ENCODE measurements at places on chromosomes 1 and 21. TPM values are rescaled to one million over a fixed set of nuclear protein-coding genes. Genes with fewer than 3 reads are reported as not detected.

ADAM30 gene
- polyA plus RNA-seq, result not detected

GRCh38 chr1:17053086-17053684 is 647 bp downstream of the SDHB start:
- no peak for DNase-seq

- no peak for DNase-seq
Observed at GRCh38 chr1:108141621-108142020, 58.5 kb downstream of the SLC25A24 start.

DNA sequence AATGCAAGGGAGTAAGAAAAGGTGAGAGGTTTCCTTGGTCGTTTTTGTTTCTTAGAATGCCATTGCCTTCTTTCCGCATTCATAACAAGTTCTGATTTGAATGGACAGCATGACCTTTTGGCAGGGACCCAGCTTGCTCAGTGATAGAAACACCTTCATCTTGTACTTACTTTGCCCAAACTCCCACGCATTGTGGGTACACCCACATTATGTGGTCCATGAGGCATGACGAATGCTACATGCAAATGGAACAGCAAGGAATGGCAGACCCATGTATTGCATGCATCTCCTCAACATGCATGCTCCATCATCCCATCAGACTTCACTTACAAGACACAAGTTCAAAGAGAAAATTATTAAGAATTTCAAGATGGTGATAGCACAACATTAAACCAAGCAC is 102.8 kb downstream of the CDC7 start:
- DNase-seq, result no peak

DNA sequence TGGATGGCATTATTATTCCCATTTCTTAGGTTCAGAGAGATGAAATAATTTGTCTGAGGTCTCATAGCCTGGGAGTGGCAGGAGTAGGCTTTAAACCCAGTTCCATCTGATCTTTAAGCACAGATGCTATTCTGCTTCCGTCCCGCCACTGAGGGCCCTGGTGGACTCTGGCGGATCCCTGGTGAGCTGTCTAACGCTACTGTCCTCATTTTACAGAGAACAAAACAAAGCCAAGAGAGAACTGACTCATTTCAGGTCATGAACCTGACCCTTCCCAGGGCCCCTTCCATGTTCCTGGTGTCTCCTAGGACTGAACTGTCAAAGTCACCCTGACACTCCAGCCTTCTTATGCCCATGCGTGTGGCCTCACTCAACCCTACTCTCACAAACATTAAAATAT is 3.1 kb upstream of the GALE start:
- DNase-seq, result no peak

GRCh38 chr1:156067262-156067661 is 6.3 kb downstream of the RAB25 start:
- DNase-seq, result no peak

DNA sequence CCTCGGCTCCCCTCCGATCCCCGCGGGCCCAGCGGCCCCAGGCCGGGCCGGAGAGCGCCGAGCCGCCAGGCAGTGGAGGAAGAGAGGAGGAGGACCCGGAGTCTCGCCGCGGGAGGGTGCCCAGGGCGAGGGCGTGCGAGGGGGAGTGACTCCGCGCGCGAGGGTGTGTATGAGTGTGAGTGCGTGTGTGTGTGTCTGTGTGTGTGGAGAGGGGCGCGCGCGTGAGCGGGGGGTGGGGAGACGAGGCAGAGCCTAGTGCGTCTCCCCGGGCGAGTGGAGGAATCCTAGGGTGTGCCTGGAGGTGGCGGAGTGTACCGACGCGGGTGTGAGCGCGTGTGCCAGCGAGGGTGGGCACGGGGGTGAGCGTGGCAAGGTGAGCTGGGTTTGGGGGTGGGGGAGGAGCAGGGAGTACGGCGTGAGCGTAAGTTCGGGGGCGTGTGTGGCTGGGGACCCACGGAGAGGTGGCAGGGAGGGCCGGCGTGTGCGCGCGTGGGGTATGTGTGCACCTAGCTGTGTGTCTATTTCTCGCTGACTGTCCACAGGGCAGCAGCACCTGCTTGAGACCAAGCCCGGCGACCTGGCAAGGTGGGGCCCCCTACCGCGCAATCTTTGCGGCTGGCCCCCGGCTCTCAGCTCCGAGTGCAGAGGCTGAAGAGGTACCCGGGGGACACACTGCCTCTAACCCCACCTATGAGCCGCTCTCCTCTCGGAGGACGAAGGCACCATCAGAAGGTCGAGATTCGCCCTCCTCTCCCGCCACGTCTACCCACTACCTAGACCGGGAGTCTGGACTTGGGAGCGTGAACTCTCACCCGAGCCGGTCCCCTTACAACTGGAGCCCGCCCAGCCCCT is 784 bp upstream of the KCND3 start:
- no peak for DNase-seq

- no peak for DNase-seq
Observed at GRCh38 chr1:85601901-85602300, 21.3 kb downstream of the CCN1 start.

DNA sequence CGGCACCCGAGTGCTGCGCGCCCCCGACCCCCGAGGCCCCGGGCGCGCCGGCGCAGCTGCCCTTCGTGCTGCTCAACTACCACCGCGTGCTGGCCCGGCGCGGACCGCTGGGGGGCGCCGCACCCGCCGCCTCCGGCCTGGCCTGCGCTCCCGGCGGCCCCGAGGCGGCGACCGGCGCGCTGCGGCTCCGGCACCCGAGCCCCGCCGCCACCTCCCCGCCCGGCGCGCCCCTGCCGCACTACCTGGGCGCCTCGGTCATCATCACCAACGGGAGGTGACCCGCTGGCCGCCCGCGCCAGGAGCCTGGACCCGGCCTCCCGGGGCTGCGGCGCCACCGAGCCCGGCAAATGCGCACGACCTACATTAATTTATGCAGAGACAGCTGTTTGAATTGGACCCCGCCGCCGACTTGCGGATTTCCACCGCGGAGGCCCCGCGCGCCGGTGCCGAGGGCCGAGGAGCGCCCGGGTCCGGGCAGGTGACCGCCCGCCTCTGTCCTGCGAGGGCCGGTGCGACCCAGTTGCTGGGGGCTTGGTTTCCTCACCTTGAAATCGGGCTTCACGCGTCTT is 49.0 kb downstream of the SIM2 start:
- DNase-seq, result no peak

- no peak for DNase-seq
Observed at GRCh38 chr1:164660412-164660772, 101.4 kb downstream of the PBX1 start.

- DNase-seq, result no peak
Observed at GRCh38 chr1:107523061-107523460, 382.2 kb downstream of the NTNG1 start.

- DNase-seq, result no peak
Observed at GRCh38 chr1:8847990-8848389, 30.5 kb downstream of the ENO1 start.

DNA sequence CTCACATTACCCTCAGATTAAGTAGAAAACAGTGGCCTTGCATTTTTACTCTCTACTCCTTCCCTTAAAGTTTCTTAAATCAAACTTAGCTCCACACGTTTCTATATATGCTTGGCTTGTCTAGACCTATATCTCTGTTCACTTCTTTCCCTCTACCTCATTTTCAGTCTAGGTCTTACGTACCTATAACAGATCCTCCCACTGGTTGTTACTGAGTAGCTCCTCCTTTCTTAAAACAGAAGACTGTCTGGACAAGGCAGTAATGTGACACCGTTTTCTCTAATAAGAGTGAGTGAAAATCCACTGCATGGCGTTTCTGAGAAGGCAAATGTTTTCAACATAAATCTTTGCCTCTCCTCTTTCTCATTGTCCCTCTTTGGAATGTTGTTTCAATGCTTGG is 211.7 kb upstream of the POGK start:
- no peak for DNase-seq

DNA sequence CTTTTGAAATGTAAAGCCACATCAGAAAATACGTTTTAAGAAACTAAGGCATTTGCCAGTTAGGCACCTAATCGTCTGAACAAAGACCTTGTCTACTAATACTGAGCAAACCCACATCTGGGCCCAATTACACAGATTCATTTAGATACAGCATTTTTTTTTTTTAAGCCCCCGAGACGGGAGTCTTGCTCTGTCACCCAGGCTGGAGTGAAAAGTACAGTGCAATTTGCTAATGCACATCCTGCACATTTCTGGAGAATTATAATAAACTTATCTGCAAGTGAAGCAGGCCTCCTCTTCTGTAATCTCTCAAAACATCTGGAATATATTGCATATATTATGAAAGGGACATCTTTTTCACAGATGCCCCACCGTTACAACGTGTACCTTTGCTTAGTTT is 3.3 kb downstream of the RSRP1 start:
- no peak for DNase-seq
